HT1080 (cell line): ENCODE measurements at places on chromosomes 5 and 9. TPM values are rescaled to one million over a fixed set of nuclear protein-coding genes. Genes with fewer than 3 reads are reported as not detected.

IFNK gene
- total RNA-seq: not detected in 2 replicates

GRCh38 chr5:73727470-73727869, 101.5 kb downstream of the ARHGEF28 start:
- DNase-seq: no peak

RNF180 gene
- 3.4 and 5.9 TPM in 2 replicates for total RNA-seq

MOB3B gene
- 2.1 and 3.0 TPM in 2 replicates for total RNA-seq

- DNase-seq: no peak
Measured at GRCh38 chr9:134040176-134040565, 14.9 kb downstream of the BRD3OS start.

F12 gene
- 8.5 and 15.2 TPM in 2 replicates for total RNA-seq
